ENCODE measurements at places on chromosomes 2 and 18.

- DNase-seq, result no peak
Measured at GRCh38 chr2:68282811-68283418, 30.6 kb upstream of the PPP3R1 start.

- DNase-seq, result no peak
Measured at GRCh38 chr2:143779021-143779420, 649.8 kb downstream of the ARHGAP15 start.

DNA sequence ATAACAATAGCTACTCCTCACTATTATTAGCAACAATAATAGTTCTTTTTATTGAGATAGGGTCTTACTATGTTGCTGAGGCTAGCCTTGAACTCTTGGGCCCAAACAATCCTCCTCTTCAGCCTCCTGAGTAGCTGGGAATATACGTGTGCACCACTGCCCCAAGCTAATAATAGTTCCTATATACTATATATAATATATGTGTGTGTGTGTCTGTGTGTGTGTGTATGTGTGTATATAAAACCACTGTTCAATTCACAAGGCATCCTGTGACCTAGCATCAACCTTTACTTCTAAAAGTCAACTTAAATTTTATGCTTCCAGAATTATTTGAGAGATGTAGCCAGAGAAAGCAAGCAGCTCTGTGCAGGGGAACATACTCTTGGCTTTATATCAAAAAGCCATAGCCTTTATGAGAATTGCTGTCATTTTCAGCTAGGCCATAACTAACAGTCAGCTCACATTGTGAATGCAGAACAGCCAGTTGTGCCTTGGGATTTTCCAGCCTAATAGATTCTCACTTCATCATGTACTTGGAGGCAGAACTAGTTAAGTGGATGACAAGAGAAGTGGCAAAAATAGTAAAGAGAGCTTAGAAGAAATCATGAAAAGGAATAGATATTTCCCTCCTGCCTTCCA lies 665.5 kb downstream of the NYAP2 start:
- no peak for DNase-seq

DNA sequence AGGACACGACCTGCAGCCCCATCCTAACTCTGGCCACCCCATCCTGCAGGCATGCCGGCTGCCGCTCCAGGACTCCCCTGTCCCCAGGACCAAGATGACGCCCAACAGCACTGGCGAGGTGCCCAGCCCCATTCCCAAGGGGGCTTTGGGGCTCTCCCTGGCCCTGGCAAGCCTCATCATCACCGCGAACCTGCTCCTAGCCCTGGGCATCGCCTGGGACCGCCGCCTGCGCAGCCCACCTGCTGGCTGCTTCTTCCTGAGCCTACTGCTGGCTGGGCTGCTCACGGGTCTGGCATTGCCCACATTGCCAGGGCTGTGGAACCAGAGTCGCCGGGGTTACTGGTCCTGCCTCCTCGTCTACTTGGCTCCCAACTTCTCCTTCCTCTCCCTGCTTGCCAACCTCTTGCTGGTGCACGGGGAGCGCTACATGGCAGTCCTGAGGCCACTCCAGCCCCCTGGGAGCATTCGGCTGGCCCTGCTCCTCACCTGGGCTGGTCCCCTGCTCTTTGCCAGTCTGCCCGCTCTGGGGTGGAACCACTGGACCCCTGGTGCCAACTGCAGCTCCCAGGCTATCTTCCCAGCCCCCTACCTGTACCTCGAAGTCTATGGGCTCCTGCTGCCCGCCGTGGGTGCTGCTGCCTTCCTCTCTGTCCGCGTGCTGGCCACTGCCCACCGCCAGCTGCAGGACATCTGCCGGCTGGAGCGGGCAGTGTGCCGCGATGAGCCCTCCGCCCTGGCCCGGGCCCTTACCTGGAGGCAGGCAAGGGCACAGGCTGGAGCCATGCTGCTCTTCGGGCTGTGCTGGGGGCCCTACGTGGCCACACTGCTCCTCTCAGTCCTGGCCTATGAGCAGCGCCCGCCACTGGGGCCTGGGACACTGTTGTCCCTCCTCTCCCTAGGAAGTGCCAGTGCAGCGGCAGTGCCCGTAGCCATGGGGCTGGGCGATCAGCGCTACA lies 2.1 kb downstream of the GPBAR1 start:
- DNase-seq, result no peak

DNA sequence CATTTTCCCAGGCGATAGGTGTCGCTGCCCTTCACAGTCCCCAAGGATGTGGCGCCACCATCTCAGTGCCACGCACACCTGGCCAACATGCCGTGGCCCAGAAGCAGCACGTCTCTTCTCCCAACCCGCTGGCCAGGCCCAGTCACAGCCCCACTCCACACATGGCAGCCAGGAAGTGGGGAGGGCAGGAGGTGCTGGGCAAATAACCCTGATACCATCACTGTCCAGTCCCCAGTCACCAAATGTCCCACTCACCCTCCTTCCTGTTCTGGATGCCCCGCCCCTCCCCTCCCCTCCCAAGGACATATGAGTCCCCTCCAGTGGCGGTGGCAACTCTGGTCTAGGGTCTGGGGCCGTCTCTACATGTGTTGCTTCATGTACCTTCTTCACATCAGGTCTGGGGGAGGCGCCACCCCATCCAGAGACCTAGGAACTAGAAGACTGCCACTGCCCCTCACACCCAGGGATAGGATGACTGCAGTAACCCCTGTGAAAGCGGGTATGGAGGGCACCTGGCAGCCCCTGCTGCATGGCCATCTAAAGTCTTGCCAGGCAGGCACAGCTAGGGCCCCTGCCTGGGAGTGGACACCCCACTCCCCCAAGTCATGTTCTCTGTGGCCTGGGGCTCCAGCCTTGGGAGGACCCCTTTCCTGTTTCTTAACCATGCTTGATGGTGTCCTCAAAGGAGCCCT lies 7.3 kb upstream of the CAPN10 start:
- no peak for DNase-seq

GRCh38 chr2:14425869-14426268 lies 206.6 kb upstream of the LRATD1 start:
- no peak for DNase-seq

GRCh38 chr2:127117603-127118002 lies 10.6 kb upstream of the BIN1 start:
- no peak for DNase-seq

GRCh38 chr2:176085861-176086771 lies 2.4 kb upstream of the EVX2 start:
- no peak for DNase-seq

- DNase-seq, result no peak
Measured at GRCh38 chr18:58135183-58135641, 91.2 kb downstream of the NEDD4L start.

GRCh38 chr2:32063310-32064020 lies at the start of gene SPAST:
TSS of gene SPAST (plus strand) at chr2:32063556. CDS start at chr2:32063832, 276 bp downstream.
- peak; percentile 95 for DNase-seq

GRCh38 chr18:78777992-78778391 lies 201.6 kb upstream of the SALL3 start:
- no peak for DNase-seq

DNA sequence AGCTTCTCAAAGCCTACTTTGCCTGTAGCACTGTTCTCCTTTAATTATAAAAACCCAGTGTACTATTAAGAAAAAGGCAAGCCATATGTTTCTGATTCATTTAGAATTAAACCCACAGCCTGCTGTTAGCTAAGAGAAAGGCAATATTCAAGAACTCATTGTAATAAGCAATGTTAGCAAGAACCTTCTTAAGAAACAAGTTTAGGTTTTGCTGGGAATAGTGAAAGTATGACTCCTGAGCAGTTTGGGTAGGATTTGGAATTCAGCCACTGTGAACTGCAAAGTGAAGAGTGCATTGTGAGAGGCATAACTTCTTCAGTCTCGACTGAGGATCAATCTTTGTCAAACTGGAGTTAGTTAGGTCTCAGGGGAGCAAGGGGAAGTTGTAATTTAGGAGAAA lies 206.5 kb upstream of the NT5C1B start:
- DNase-seq, result no peak

DNA sequence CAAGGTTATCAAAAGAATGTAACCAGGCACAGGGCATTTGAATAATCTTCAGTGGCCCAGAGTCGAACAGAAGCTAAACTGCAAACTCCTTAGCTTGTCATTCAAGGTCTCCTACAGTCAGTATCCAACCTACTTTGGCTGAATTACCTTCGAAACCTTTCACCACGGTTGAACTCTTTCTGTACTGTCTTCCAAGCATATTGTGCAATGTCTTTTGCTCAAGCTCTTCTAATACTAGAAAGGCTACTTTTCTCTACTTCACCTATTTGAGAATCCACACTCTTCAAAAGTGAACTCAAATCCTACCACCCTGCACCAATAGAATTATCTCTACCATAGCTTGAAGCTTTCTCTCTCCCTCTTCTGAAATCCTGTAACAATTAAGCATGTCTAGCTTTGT lies 142.9 kb downstream of the NR4A2 start:
- no peak for DNase-seq

DNA sequence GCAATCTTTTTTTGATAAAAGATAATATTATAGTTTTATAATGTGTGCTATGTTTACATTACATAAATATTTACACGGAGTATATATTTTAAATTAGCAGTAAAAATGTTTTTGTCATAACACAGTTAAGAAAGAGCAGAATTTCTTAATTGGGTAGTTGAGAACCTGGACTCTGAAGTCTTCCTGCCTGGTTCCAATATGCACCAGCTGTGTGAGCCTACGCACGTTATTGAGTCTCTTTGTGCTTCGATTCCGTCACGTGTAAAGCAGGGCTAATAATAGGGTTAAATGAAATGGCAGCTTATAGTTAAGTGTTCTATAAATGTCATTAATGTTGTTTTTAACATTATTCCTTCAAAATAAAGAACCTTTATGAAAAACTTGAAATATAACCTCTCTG lies 1.2 kb upstream of the CCDC88A start:
- DNase-seq, result no peak

GRCh38 chr2:29053223-29053622 lies 21.1 kb downstream of the PCARE start:
- DNase-seq, result no peak

DNA sequence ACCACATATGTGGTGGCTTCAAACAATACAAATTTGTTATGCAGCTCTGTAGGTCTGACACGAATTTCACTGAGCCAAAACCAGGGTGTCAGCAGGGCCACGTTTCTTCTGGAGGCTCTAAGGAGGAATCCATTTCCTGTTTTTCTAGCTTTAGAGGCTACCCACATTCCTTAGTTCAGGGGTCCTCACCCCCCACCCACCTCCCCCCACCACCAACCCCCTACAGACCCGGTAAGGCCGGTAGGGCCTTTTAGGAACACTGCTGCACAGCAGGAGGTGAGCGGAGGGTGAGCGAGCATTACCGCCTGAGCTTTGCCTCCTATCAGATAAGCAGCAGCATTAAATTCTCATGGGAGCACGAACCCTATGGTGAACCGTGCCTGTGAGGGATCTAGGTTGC lies 10.6 kb upstream of the SLC39A10 start:
- DNase-seq, result no peak

DNA sequence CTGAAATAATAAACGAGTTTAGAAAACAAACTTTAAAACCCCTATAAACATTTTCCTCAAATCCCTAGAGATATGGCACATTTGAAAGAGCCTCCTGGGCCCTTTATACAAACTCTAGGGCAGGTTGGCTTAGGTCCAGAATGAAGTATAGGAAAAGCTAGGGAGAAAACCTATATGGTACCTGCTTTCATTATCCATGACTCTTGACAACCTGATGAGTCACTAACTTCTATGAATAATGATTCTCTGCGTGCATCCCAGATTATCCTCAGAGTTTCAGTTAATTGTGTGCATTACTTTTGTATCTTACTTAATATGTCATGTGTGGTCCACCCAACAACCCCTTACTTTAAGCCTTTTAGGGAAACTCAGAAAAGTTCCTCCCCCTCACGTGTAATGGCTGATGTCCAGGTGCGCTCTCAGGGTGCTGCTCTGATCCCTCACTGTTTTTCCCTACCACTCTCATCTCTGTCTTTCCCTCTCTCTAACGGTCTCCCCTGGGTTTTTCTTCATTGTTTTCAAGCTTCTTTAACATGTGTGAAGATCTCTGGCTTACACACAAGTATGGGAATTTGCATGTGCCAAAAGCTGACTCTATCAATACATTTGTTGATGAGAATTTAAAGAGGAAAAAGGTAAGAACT lies 78.5 kb downstream of the LRP1B start:
- DNase-seq, result no peak

- DNase-seq, result no peak
Measured at GRCh38 chr18:45253973-45254708, 361.1 kb upstream of the SLC14A2 start.

DNA sequence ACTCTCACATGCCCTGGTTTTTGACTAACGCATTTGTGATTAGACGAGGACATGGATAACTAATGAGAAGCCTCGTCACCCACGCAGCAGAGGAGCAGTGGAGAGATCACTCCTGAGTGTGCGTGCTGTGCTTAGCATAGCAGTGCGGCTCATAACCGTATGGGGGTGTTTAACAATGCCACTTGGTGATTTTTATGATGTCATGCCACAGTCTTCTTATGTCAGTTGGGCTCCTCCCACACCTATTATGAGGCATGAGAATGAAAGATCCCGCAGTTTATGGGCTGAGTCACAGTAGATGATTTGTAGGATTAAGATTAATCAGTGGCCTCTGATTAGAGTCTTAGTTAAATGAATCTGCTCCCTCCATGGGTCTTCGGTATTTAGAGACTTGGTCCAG lies 2.5 kb upstream of the SMIM21 start:
- DNase-seq, result no peak

- DNase-seq, result no peak
Measured at GRCh38 chr18:34023471-34023870, 201.2 kb downstream of the NOL4 start.

- DNase-seq, result no peak
Measured at GRCh38 chr2:28588292-28588670, 92.4 kb downstream of the PLB1 start.

GRCh38 chr2:217827430-217828201 lies 175.2 kb downstream of the TNS1 start:
- no peak for DNase-seq

- no peak for DNase-seq
Measured at GRCh38 chr2:195312662-195313061, 344.4 kb upstream of the SLC39A10 start.

DNA sequence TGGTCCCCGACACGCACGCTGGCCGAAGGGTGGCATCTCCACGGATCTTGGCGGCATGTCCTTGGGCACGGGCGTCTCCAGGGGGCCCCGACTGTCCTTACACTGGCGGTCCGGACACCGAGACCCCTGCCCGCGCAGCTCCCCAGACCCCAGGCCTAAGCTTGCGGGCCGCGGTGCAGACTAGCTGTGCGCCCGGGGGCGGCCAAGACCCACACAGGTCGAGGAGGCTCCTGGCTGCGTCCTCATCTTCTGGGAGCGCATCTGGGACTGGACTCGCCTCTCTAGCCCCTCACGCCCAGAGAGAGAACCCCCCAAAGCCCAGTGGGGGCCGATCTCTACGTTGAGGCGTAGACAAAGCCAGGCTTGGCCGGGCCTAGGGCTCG lies 475 bp upstream of the TWIST2 start:
- DNase-seq, result no peak

GRCh38 chr18:2981212-2981728 lies 31.7 kb downstream of the LPIN2 start:
- no peak for DNase-seq

- no peak for DNase-seq
Measured at GRCh38 chr2:70659551-70659950, 105.9 kb upstream of the TGFA start.

DNA sequence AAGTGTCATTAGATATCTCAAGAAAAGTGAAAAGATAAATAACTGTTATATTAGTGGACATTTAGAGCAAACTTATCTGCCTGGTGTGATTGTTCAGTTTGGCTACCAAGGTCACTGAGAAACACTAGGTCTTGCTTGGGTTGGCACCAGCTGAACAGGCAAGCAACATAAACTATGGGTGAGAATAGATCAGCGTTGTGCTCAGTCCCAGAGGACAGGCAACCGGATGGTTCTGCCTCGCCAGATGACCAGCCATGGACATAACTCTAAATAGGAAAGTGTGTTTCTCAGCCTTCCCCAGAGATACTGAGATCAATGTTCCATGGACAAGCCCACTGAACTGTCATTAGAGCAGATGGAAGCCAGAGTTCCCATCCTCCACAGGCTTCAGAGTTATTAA lies 203.4 kb upstream of the VRK2 start:
- DNase-seq, result no peak
